ENCODE measurements at places on chromosomes 1 and 21.

GRCh38 chr1:27979859-27980201 is 20.1 kb downstream of the XKR8 start:
- no peak for DNase-seq

DNA sequence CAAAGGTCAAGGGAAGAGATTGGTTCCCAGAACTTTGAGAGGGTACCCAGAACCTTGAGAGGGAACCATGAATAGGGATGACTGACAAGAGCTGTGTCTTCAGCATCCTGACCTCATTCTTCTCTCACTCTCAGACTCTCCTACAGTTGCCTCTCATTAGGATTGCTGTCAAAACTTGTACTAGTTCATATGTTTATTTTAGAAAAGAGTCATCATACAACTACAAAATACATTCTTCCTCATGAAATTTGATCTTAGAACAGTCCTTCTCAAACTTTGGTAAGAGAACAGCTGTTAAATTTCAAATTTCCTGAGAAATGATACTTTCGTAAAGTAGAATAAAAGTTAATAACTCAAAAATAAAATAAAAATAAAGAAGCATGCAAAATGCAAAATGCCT is 161.4 kb upstream of the ZRANB2 start:
- DNase-seq: no peak

DNA sequence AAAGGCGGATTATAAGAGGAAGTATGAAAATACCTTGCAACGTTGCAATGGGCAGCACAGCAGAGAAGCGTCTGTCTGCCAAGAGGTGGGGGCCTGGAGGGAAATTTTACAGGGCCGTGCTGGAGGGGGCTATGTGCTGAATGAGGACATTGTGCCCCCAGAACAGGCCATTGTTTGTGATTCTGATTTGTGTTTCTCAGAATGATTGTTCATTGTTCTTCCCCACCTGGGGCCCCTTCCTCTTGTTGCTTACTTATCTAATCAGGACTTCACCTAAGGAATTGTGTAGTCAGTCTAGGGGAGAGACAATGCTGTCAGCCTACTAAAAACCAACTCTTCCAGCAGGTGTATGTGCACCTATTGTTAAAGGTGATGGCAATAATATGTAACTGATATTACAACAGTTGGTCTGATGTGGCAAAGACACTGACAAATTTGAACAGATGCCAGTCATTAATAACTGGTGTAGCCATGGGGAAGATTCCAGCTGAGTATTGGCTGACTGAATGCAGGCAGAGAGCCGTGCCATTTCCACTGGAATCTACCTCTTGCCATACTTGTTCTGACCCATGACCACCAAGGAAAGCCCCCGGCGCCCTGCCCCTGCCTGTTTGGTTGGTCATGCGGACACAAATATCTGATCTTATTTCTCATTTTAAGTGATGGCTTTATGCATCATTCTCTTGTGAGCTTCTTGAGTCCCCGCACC is 45.2 kb upstream of the PSEN2 start:
- DNase-seq: peak; percentile 32

- DNase-seq: no peak
Observed at GRCh38 chr1:51671527-51672325, 54.8 kb downstream of the OSBPL9 start.

GRCh38 chr1:30756545-30757351 is 826 bp downstream of the LAPTM5 start:
- DNase-seq: peak; percentile 92

DNA sequence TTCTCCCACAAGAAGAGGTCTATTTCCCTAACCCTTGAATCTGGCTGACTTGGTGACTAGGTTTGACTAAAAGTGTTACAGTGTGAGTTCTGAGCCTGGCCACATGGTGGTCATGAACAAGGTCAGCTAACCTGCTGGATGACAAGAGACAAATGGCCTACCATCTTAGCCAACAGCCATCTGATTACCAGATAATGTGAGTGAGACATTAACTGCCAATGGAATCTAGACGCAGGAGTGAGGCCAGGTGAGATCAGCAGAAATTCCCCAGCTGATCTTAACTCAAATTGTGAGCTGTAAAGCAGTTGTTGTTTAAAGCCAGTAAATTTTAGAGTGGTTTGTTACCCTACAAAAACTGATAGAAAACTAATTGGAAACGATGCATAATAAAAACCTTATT is 320.0 kb downstream of the BRINP2 start:
- no peak for DNase-seq

DNA sequence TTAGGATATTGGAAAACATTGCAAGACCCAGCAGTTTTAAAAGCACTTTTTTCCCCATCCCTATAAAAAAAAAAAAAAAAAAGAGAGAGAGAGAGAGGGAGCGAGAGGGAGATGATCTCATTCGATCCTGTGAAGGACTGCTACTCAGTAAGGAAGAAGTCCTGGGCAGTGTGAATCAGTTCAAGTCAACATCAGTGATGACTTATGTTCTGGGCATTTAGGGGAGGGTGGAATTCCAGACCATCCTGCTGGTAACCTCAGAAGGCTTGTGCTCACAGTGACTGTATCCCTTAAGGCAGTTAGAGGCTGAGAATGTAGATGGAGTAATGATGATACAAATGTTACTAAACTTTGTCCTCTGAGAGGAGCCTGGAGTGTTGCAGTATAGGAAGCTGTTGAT is 151.4 kb downstream of the TGFB2 start:
- peak; percentile 100 for DNase-seq

- no peak for DNase-seq
Observed at GRCh38 chr1:166026143-166026542, 140.7 kb downstream of the FAM78B start.

DNA sequence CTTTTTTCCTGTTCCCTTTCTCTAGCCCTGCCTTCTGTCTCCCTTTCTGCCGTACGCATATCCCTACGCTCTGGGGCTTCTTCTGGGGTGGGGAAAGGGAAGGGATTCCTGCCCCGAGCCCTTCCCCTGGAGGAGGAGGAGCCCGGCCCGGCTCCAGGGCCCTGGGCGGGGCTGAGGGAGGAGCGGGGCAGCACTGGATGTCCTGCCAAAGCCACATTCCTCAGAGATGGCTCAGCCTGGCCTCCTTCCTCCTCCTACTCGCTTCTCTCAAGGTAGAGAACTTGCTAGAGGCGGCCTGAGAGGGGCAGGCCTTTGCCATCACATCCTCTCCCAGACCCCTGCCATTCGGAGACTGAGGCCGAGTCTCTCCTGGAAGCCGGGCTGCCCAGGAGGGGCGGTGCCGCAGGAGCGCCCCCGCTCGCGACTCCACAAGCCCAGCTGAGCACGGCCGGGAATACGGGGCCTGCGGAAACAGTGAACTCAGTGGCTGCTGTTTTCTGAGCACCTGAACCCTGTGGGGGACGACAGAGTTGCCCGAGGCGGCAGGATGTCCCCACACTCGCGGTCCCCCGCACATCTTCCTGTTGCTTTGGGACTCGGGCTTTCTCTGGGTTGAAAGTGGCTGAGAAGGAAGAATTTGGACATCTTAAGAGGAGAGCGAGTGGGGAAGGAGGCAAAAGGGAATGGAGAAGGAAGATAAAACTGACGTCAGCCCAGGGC is 12.2 kb downstream of the ADAMTSL4 start:
- DNase-seq: peak; percentile 99

- no peak for DNase-seq
Observed at GRCh38 chr1:225354906-225355305, 72.9 kb downstream of the LBR start.

GRCh38 chr1:29709704-29710280 is 473.5 kb downstream of the PTPRU start:
- DNase-seq: peak; percentile 76

- DNase-seq: no peak
Observed at GRCh38 chr1:154808261-154808908, 61.7 kb downstream of the KCNN3 start.

GRCh38 chr1:1578371-1578940 is 3.8 kb upstream of the SSU72 start:
- DNase-seq: no peak

DNA sequence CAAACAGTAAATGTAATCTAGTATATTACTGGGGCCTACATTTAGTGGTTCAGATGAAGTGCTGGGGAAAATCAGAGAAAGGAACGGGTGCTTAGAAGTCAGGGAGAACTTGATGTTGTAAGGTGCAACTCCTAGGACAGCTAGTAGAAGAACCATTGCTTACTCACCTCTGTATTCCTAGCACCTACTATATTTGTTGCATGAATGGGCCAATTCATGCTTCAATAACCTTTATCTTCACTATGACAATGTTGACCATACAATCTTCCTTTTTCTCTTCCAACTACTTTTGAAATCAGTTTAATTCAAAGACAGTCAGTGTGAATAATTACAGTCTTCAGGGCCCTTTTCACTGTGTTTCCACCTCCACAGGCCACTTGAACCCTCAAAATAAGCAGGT is 125.0 kb upstream of the DMRTA2 start:
- peak; percentile 25 for DNase-seq

GRCh38 chr1:26190373-26190987 is at the start of gene CATSPER4:
CATSPER4 (plus strand) TSS chr1:26190602; CDS start chr1:26190628, 26 bp downstream.
- DNase-seq: peak; percentile 25

DNA sequence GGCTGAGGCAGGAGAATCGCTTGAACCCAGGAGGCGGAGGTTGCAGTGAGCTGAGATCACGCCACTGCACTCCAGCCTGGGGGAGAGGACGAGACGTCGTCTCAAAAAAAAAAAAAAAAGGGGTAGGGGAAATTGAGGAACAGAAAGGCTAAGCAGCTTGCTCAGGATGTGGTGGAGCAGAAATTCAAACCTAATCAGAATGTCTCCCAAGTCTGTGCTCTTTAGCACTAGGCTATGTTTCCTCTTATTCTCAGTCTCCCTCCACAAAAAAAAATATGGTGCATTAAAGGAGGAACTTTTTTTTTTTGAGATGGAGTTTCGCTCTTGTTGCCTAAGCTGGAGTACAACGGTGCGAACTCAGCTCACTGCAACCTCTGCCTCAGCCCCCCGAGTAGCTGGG is 114.2 kb downstream of the SLC16A1 start:
- DNase-seq: no peak

DNA sequence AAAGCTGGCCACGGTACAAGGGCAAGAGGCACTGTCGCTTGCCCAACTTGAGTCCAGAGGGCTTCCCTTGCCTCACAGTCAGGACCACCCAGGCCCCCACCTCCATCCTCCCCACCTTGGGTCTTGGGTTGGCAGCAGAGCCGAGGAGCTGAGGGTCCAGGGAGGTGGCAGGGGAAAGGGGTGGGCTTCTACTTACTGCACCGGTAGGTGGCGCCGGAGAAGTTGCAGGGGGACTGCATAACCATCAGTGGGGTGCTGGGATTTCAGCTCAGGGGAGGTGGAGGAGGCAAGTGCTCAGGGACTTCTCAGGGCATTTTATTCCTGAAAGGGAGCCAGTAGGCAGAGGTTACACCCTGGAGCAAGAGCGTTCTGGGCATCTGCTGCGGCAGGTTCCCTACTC is 44.0 kb downstream of the TRIM62 start:
- DNase-seq: no peak

DNA sequence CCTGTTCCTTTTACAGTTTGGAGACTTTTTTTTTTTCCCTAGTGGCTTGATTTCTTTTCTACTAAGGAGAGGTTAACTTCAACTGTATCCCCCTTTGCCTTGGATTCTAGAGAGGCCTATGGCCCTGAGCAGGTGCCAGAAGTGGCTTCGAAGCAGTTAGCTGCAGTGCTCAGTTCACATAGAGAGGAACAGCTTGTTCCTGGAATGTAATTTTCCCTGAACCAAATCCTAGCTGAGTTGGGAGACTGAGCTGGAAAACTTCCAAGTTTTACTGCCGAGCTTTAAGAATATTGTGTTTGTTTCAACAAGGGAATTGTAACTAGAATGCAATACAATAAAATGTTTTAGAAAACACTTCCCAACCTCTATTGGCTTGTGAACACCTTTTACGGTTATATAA is 17.5 kb downstream of the RD3 start:
- no peak for DNase-seq

GRCh38 chr1:175514387-175514953 is 228.9 kb downstream of the TNR start:
- peak; percentile 84 for DNase-seq

DNA sequence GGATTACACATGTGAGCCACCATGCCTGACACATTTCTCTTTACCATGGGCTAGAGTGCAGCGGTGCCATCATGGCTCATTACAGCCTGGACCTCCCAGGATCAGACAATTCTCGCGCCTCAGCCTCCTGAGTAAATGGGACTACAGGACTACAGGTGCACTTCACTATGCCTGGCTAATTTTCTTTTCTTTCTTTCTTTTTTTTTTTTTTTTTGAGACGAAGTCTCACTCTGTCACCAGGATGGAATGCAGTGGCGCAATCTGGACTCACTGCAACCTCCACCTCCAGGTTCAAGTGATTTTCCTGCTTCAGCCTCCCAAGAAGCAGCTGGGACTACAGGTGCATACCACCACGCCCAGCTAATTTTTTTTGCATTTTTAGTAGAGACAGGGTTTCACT is 14.8 kb upstream of the KIF1B start:
- peak; percentile 80 for DNase-seq

DNA sequence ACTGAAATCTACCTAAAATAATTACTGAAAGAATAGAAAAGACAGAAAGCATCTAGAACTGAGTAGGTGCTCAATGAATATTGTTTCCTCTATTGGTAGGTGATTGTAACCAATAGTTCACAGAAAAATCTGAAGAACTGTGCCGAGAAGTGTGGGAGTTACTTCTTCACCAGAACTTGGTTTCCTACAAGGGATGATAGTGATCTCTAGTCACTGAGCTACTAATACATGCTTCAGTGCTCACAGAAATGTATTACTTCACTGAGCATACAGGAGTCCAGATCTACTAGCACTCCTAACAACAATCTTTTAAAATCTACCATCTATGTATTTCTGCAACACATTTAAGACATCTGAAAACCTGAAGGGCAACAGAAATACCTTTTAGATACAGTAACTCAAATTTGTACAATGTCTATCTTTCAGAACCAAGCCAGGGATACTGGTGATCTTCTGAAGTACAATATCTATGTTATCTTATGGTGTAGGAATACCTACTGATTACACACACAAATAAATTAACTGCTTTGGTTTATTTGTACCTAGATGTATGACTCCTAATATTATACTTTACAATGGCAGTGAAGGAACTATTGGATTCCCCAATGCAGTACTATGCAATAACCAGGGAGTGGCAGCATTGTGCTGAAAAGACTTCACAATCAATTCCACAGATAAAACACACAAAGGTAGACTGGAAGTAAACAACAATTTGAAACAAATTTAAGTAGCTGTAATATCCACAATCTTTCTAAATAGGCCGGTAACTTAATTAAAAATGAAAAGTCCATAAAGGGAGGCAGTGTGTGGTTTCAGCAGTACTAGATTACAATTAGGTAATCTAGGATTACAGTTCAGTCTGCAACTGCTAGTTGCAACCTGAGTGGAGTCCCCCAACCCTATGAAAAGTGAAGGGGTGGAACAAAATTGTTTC is 243.0 kb downstream of the SLC45A1 start:
- DNase-seq: peak; percentile 73

- no peak for DNase-seq
Observed at GRCh38 chr1:111602302-111602701, 17.3 kb upstream of the RAP1A start.

DNA sequence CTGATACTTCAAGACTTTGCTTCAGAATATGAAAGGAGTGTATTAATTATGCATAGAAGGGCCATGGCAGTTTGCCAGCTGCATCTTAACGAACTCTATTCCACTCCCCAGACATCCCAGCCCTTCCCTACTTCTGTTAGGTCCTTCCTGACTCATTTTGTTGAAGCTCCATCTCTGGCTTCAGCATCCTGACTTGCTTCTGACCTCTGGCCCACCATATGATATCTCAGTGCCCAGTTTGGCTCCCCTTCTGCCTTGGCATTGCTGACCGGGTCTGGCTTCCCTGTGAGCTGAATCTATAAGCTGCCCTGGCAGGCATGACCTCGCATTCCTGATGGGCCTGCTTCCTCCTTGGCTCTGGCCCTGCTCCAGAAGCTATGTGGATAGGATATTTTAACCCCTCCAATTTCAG is 27.6 kb upstream of the ARHGAP29 start:
- DNase-seq: peak; percentile 69

Data from kidney tubule cell (primary cell).